ENCODE measurements at places on chromosomes 6 and 20. TPM values are rescaled to one million over a fixed set of nuclear protein-coding genes. Genes with fewer than 3 reads are reported as not detected.

DNA sequence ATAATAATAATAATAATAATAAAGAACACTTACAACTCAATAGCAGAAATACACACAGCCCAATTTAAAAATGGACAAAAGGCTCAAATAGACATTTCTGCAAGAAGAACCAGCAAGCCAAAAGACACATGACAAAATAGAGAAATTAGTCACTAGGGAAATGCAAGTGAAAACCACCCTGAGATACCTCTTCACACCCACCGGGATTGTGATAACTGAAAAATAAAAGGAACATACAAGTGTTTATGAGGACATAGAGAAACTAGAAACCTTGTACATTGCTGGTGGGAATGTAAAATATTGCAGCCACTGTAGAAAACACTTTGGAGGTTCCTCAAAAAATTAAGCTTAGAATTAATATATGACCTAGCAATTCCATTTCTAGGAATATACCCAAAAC is 59.2 kb downstream of the ZDHHC14 start:
- DNase-seq: no peak

DNA sequence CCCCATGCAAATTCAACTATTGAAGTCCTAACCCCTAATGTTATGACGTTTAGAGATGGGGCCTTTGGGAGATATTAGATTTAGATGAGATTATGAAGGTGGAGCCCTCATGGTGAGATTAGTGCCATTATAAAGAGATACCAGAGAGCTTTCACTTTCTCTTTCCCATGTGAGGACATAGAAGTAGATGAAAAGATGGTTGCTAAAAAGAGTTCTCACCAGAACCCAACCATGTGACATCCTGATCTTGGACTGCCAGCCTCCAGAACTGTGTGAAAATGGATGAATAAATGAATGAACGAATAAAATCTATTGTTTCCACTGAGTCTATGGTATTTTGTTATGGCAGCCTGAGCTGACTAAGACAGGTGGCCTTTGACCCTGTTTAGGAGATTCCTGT is 50.6 kb upstream of the FBXO30 start:
- DNase-seq: no peak

Gene DYNLT2
- total RNA-seq: 5.0 TPM

Gene MBOAT1
- 12.3 TPM for total RNA-seq

- DNase-seq: no peak
These were observed 15.1 kb upstream of the PCMTD2 start for GRCh38 chr20:64240243-64241015.

- DNase-seq: no peak
These were observed 60.5 kb downstream of the EYS start for GRCh38 chr6:65646544-65646943.

- DNase-seq: no peak
These were observed 934 bp downstream of the KCNK5 start for GRCh38 chr6:39228111-39228971.

GRCh38 chr6:71079677-71080076 is 122.8 kb upstream of the B3GAT2 start:
- no peak for DNase-seq

Gene PSORS1C2
- not detected for total RNA-seq

- no peak for DNase-seq
These were observed 2.9 kb downstream of the KIF25 start for GRCh38 chr6:168000198-168001028.

All from tibial nerve (tissue), 4 donors.